ENCODE measurements at places on chromosomes 3 and 15.

- DNase-seq = peak; percentile 45
Observed at GRCh38 chr15:98731712-98732450, 83.5 kb downstream of the IGF1R start.

GRCh38 chr3:156160647-156161046 lies 40.3 kb downstream of the KCNAB1 start:
- peak; percentile 30 for DNase-seq

DNA sequence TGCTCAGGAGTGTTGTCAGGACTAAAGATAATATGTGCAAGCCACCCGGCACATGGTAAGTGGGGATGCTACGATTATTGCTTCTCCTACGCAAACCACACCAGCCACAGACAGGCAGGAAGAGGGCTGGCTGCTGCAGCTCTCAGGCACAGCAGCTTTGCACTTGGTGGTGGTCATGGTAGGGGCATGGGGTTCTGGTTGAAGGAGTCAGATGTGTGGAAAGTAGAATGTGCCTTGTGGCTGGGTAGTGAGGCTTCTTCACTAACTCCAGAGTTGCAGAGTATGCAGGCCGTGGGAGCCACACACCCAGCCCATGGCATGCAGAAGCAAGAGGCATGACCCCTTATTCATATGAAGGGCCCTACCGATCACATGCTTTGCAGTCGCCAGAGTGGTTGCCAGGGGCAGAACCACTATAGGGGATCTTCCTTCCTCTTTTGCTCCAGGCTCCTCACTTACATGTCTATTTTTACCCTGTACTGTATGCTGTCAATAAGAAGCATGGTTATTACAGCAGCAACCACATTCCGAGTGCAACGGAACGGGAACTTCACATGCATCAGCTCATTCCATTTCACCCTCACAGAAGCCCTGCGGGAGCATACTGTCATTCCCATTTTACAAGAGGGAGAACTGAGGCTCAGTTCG lies 59.2 kb upstream of the HERC1 start:
- no peak for DNase-seq

GRCh38 chr3:75906555-75907112 lies 121.3 kb upstream of the ZNF717 start:
- DNase-seq = peak; percentile 70

GRCh38 chr3:117133066-117133465 lies 423.5 kb downstream of the TUSC7 start:
- DNase-seq = no peak

DNA sequence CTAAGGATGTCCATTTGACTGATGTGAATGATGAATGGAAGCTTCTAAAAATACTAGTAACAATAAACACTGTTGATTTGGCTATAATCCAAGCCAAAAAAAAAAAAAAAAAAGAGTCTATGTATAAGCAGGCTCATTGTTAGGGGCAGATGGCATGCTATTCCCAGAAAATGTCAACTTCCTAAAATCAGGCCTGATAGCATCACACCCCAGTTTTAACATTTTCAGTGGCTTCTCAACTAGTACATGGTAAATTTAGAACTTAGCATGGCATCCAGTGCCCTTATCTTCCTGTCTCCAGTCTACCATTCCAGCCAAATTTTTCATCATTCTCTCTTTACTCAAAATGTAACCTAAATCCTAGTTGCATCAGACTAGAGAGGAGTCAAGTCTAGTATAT lies 288.2 kb upstream of the ZNF385D start:
- no peak for DNase-seq

GRCh38 chr3:66354001-66354400 lies 133.2 kb downstream of the SLC25A26 start:
- DNase-seq = no peak

DNA sequence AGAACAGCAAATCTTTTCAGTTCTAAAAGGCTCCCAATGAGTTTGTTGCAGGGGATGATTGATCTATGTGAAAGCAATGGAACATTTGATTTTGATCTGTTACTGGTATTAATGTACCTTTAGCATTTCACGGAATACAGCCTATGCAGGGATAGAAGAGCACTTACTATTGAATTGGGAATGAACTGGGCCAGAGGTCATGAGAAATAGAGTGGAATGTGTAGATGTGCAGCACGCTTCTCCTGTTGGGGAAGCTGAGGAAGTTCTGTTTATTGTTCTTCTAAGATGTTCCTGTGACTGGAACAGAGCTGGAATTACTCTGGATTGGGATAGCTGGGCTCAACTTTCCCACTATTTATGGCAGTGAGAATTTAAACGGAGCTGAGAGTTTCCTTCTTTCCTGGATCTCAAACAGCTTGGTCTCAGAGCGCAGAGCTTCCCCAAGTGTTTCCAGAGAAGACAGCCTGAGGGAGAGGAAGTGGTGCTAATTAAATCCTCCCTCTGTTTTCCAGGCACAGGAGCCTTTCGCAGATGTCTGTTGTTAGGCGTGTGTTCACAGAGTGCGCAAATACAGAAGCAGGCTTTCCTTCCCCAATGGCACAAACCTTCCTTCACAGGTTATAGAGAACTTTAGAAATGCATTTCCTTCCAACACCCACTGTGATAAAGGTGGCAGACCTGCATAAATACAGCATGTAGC lies 32.5 kb downstream of the TPRG1 start:
- DNase-seq = no peak

GRCh38 chr15:78732634-78733033 lies 78.6 kb downstream of the ADAMTS7 start:
- DNase-seq = no peak

DNA sequence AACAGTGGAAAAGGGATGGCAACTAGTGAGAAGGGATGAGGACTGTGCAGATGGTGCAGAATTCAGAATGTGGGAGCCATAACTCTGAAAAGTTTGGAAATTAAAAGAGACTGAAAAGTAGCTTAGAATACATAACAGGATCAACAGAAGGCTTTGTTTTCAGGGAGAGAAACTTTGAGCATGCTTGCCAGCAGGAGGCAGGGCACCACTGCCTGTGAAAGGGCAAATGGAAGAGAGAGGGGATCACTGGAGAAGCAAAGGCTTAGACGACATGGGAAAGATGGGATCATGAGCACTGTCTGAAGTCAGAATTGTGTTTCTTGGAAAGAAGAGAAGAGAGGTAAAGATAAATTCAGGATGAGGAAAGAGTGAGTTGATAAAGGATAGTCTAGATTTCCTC lies 99.6 kb downstream of the ABI3BP start:
- DNase-seq = peak; percentile 47

- DNase-seq = no peak
Observed at GRCh38 chr3:42070524-42070923, 20.6 kb upstream of the TRAK1 start.

GRCh38 chr3:13308380-13308801 lies 111.7 kb downstream of the NUP210 start:
- peak; percentile 61 for DNase-seq

DNA sequence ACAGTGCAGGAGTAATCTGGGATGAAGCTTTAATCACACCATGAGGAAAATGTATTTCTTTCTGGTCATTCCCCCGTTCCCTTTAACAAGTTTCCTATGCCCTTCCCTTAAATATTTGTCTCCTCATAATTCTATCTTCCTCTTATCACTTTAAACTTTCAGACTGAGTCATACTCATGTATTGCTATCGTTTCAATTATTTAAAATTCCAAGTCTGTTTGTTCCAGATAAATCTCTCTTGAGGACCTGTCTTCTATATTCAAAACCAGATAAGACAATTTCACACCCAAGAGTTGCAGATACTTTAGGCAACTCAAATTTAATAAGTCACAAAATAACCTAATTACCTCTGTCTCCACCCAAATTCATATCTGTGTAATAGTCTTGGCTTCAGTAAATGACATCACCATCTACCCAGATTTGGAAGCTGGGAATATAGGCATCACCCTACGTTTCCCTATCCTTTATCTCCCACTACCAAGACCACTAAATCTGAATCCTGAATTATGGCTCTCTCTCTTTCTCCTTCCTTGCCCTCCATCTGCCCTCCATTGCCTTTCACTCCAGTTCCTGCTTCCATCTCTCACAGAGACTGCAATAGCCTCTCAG lies 220.1 kb downstream of the PYDC2 start:
- no peak for DNase-seq

GRCh38 chr3:44098656-44099415 lies 142.8 kb upstream of the TOPAZ1 start:
- no peak for DNase-seq

DNA sequence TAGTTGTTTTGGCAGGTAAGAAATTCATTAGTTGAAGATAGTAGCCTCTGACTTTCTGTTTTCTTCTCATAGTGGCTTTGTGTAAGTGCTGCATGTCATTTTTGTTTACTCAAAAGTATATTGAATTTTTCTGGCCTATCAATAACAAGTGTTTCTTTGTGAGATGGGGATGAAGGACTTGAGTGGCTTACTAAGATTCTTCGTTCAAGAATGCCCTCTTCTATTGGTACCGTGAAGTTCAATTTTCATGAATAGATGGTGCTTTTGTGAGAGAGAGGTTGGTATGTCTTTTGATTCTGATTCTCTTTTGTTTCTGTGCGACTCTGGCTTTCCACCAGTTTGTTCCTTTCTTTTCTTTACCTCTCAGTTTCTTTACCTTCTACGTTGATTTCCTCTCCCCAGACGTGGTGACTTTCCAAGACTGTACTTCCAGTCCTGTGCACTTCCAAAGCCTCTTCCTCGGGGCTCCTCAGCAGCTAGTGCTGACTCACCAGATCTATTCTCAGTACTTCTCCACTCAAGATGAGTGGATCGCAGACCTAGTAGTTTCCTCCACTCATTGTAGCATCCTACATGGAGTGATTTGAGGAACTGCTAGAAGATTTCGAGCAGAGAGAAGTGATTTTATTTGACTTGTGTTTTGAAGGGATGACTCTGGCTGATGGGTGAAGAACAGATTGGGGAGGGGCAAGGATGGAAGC lies 82.0 kb upstream of the EPHB3 start:
- DNase-seq = no peak

GRCh38 chr3:64039332-64039731 lies 16.0 kb upstream of the PSMD6 start:
- no peak for DNase-seq

- DNase-seq = no peak
Observed at GRCh38 chr15:36106640-36107335, 472.6 kb upstream of the CDIN1 start.

DNA sequence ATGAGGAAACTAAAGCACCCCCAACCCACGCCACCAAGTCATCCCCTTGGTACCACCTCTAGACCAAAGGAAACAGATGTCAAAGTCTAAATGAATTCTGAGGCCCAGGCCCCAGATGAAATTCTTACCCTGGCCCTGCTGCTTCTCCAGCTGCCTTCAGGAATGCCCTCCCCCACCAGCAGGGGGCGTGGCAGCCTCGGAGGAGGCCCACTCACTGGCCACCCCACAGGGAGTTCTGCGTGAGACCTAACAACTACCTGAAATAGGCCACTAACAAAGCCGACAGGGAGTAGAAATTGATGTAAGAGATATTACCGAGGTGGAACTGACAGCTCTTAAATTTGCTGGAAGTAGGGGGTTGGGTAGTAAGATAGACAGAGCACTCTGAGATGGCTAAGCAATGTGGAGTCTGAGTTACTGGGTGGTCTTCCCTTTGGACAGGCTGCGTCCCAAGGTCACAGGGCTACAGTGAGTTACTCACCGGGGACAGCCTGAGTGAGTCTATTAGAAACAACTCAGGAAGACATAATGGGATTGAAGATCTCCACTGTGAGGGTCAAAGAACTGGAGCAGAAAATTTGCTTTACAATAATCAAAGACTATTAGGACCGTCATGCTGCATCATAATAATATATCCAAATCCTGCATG lies 240.7 kb downstream of the SHOX2 start:
- DNase-seq = peak; percentile 43

- DNase-seq = peak; percentile 34
Observed at GRCh38 chr3:8768364-8769087, 887 bp downstream of the OXTR start.

- no peak for DNase-seq
Observed at GRCh38 chr3:196274585-196274984, 12.9 kb downstream of the PCYT1A start.

DNA sequence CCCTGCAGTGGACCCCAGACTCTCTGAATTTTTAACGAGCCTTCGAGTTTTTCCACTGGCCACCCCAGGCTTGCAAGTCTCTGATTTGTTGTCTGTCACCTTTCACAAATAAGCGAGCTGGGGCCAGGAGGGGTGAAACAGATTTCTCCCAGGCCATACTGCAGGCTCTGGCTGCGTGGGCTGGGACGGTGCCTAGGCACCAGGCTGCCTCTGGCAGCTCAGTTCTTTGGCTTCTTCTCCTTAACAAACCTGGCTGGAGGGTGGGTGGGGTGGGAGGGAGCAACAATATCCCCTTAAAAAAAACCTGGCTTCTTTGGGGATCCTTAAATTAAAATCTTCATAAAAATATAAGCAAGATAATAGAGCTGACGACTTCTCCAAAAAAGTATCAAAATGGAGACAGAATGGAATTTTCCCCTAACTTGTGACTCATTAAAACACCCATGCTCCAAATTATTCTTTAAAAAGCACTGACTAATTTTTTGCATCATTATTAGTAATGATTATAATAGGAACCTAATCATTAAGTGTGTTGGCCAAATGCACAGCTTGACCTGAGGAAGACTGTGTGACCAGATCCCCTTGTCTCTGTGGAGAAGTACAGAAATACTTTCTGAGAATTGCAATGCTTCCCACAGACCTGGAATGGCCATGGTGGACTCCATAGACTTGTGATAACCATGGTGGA lies 84.1 kb downstream of the SNRK start:
- no peak for DNase-seq

DNA sequence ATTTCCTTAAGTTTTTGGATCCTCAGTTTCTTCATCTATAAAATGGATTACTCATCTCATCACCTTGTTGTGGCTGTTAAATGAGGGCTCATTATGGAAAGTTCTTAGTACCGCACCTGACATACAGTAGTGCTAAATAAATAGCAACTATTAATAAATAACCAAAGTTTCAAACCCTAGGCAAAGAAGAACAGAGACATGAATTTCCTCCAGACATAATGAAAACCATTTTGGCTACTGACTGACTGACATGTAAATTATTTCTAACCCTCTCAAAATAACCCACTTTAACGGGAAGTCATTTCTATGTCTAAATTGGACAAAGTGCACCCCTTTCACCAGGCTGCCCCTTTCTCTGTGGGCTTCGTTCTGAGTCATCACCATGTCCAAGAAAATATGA lies 17.4 kb upstream of the KLHL6 start:
- no peak for DNase-seq

GRCh38 chr3:126854666-126855065 lies 128.2 kb upstream of the PLXNA1 start:
- DNase-seq = no peak

- no peak for DNase-seq
Observed at GRCh38 chr3:189502256-189502655, 128.9 kb upstream of the TP63 start.

- DNase-seq = peak; percentile 3
Observed at GRCh38 chr3:966341-966740, 126.5 kb upstream of the CNTN6 start.

GRCh38 chr3:194323785-194324735 lies 27.1 kb downstream of the CPN2 start:
- DNase-seq = peak; percentile 64

GRCh38 chr3:10932596-10932995 lies 60.0 kb upstream of the SLC6A1 start:
- no peak for DNase-seq

DNA sequence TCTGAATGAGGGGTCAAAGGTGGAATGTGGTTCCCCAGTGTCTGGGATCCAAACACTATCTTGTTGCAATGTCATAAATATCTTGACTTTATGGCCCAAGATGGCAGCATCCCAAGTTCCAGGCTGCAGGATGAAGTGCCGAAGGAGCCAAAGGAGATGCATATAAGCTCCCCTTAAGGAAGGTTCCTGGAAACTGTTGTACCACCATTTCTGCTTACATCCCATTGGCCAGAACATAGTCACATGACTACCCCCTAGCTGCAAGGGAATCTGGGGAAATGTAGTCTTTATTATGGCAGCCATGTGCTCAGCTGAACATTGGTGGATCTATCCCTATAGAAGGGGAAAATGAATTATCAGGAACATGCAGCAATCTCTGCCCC lies 54.3 kb downstream of the BDH1 start:
- peak; percentile 45 for DNase-seq

All from kidney tubule cell (primary cell).